Activated CD4-positive, alpha-beta memory T cell treated with anti-CD3 and anti-CD28 coated beads for 36 hours (primary cell): ENCODE measurements at places on chromosomes 5 and 9. TPM values are rescaled to one million over a fixed set of nuclear protein-coding genes. Genes with fewer than 3 reads are reported as not detected.

The CENPH gene
- total RNA-seq, result 80.7 TPM

GRCh38 chr9:8980496-8981013, 1181.0 kb upstream of the DMAC1 start:
- no peak overlapping the region for H3K27ac ChIP-seq
- H3K4me1 ChIP-seq, result no peaks in the 10 kb centered on the region
- H3K4me3 ChIP-seq, result no peak overlapping the region
- DNase-seq, result no peak
- no peaks in the 10 kb centered on the region for H3K36me3 ChIP-seq

The NUTM2F gene
- total RNA-seq, result not detected

DNA sequence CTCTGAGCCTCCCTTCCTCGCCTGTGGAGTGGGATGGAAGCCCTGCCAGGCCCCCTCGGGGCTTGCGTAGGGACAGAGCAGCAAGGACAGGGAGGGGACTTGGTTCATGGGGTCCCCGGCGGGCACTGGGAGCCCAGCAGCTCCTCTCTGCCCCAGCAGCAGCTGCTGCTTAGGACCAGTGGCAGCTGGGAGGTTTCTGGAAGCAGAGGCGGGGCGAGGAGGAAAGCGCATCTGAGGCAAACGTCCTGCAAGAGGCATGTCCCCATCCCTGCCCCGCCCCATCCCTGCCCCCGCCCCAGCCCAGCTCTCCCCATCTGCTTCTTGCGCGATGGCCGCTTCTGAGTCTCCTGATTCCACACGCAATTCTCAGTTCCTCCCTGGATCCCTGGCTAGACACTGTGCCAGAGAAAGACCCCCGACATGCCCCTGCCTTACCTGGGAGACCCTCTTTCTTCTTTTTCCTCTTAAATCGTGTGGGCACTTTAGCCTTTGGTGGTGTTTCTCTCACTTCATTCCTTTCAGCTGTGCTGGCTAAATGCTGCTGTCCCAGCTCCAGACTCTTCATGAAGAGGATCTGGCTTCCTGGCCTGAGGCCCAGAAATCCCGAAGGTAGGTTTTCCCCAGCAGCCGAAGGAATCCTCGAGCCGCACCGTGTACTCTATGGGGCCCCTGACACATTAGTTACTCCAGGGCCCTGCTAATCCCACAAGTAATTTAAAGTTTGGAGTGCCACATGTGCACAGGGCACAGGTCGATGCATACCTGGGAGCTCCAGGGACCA, 4.4 kb upstream of the OR2S2 start:
- no peaks in the 10 kb centered on the region for H3K36me3 ChIP-seq
- H3K27ac ChIP-seq, result no peak overlapping the region
- no peak for DNase-seq
- no peaks in the 10 kb centered on the region for H3K4me1 ChIP-seq
- peaks cover 2% of the 10 kb centered on the region for H3K27me3 ChIP-seq
- no peak overlapping the region for H3K4me3 ChIP-seq

The CCDC180 gene
- 1.1 TPM for total RNA-seq
